ENCODE measurements at places on chromosomes 12 and 14.

GRCh38 chr14:80627745-80628144 is 313.8 kb downstream of the CEP128 start:
- DNase-seq, result no peak

- no peak for DNase-seq
These were observed 19.1 kb upstream of the ACVR1B start for GRCh38 chr12:51932218-51933076.

- DNase-seq, result no peak
These were observed 7.9 kb downstream of the FAIM2 start for GRCh38 chr12:49895773-49896172.

- no peak for DNase-seq
These were observed 35.6 kb upstream of the ITPR2 start for GRCh38 chr12:26868447-26869103.

DNA sequence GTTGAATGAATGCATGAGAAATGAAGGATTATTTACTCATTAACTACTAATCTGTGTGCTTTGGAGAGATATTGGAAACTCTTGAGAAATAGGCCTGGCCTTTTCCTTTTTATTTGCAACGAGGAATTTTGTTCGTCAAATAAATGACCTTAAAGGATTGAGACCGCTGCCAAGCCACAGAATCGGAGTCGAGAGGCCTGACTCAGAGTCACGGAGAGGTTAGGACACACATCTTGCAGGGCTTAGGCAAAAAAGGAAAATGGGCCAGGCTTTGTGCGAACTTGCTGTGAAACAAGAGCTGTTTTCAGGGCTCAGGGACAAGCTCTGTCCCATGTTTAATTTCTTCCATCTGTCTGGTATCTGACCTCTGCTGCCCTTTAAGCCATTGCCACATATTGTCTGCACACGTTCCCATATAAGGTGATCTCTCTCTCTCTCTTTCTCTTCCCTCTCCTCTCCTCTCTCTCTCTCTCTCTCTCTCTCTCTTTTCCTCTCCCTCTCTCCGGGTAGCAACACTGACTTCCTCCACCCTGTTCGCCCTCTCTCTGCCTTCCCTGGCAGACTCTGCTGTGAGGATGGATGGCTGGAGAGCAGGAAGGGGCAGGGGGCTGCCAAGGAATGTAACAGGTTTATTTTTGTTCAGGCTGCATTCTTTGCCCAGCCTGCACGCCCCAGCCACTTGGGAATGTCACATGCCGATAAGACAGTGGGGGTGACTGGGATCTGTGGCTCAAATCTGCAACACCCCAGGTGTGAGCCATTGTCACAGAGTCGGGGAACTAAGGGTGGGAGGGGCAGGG is 14.9 kb upstream of the IFT81 start:
- DNase-seq, result no peak

DNA sequence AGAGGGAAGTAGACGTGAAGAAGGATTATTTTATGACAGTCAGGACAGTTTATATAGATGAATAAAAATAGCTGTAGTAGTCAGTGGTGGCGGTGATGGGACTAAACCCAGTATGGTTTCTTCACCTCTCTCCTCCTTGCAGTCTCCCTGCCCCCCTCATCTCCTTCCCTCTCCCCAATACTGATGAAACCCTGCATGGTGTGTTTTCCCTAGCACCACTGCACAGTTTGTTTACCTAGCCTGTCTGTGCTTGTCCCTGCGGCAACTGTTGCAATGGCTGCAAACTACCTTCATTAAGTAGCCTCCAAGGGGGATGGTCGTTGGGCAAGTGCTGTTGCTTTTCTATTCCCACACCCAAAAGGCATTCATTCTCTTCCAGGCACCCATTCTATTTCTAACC is 14.7 kb downstream of the PCBP2 start:
- DNase-seq, result no peak
